Left colon (tissue), 2 donors: ENCODE measurements at places on chromosomes 12 and 14.

DNA sequence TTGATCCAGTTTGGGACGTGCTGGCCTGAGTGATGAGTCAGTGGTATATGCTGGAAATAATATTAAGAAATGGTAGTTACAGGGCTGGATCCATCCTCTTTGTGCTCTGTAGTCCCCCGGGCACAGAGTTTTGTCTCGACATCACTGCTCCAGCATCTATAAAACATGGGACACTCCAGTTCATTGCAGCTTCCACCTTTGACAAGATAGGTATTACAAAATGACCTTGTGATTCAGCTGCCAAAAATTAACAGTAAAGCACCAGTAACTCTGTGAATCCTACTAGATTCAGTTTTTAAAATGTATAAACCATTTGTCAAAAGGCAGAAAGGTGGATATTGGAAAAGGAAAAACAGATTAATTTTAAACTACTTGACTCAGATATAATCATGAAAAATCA lies 14.6 kb upstream of the GNG2 start:
- DNase-seq: no peak

- no peak for DNase-seq
Measured at GRCh38 chr14:81826081-81826480, 292.4 kb upstream of the SEL1L start.

- no peak for DNase-seq
Measured at GRCh38 chr12:77314378-77315052, 249.1 kb upstream of the E2F7 start.

DNA sequence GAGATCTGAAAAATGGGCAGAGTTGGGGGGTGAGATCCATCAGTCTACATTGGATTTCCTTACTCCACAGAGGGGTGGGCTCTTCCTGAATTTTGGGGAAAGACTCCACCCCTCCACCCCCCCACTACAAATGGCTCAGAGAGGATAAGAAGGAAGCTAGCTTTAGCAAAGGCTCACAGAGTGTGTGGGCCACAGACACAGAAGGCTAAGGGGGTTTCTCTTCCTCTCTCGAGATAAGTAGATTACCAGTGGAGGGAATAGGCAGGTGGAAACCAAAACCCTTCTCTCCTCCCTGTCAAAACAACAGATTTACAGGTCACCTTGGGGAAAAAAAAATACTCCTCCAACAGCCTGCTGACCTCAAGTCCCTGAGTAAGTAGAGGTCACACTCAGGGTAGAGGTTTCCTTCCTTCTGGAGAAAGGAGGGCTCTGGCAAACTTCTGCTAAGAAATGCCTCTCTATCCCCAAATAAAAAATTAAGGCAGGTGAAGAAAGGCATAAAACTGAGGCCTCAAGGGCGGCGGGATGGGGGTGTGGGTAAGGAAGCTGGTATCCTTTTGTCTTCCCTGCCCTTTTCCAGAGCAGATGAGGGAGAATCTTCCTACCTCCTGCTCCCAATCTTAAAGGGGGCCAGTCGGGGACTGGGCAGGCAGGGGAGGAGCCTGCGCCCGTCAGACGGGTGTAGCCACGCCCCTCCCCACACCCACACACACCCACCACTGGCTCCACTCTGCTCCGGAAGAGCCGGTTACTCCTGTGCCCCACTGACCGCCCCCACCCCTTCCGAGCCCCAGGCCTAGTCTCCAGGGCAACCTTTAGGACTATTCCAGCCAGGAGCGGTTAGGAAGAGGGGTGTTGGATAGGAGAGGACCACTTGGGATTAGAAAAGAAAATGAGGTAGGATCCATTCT lies 1.9 kb upstream of the BAZ2A start:
- peak; percentile 89 for DNase-seq

DNA sequence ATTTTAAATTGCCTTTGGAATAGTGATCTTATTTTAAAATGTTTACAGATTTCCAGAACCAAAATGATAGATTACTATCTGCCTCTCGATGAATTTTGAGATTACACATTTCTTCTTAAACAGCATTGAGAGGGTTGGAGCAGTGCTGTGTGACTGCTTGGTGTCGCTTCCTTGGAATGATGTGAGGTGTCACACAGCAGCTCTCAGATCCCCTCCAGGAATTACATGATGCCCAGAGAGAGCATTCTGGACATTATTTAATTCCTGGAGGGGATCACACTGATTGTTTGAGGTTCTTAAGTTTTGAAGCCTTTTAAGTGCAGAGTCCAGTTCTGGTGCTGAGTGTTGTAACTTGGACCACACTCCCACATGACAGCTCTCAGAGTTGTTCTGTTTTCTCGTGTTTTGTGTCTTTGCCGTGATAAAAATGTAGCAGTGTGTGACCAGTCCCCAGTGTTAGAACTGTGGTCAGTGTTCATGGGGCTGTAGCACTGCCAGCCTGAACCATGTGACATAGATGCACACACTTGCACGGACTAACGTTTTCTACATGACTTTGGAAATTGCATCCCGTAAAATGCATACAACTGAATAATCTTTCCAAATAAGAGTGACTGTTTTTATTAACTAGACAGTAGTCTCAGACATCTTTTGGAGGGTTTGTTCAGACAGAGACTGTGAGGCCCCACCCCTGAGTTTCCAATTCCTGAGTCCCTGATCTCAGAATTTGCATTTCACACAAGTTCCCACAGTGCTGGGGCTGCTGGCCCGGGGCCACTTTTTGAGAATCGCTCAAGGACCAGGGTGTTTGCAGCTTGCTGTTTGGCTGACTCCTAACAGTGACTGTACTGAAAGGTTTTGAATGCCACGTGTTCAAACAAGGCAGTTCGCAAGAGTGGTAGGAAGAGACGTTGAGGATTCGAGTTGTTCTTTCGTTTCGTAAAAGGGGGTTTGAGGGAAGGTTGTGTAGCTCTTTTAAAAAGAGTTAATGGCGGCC lies 26.0 kb downstream of the XRCC3 start:
- peak; percentile 36 for DNase-seq

GRCh38 chr14:54550514-54550913 lies 16.4 kb upstream of the SAMD4A start:
- DNase-seq: no peak
